Thoracic aorta (tissue), 2 donors: ENCODE measurements at places on chromosomes 4 and X. TPM values are rescaled to one million over a fixed set of nuclear protein-coding genes. Genes with fewer than 3 reads are reported as not detected.
A peak's percentile ranks its signal among the peaks of the same experiment; 100 is the strongest.

The KDR gene
- total RNA-seq: 27.1 TPM

The EGF gene
- total RNA-seq: not detected

The FGFBP2 gene
- not detected for total RNA-seq

The TLR2 gene
- 68.5 TPM for total RNA-seq

The LIMCH1 gene
- total RNA-seq: 158 TPM

DNA sequence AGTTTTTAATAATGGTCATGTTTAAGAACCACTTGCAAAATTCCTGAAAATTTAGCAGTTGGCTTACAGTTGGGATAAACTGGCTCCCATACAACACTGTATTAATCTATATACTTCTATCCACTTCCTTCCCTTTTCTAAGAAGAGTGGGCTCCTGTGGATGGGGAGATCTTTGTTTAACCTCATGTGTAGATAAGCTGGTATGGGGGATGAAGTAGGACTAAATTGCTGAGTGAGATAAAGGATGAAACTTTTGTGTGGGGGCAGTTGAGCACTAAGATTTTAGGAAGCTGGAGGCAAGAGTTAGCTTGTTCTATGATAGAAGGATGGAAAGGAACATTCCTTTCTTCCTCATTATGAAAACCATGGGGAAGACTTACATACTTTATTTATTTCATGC lies 54.6 kb upstream of the ATP8A1 start:
- DNase-seq: no peak

DNA sequence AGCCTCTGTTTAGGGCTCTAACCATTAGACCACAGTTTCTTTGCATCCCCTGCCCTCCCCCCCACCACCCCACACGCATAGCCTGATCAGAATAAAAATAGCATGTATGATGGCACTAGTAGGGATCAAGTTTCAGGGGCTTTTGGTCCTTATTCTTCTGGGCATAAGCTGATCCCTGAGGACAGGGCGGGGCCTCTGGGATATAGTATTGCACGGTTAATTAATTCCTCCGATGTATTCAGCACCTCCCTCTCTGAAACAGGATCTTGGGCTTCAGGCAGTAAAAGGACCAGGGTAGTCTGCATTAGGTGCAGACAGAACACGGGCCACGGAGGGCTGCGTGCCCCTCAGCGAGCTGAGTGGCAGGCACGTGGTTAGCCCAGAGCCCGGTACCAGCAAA lies 57.1 kb downstream of the ELF4 start:
- DNase-seq: no peak

DNA sequence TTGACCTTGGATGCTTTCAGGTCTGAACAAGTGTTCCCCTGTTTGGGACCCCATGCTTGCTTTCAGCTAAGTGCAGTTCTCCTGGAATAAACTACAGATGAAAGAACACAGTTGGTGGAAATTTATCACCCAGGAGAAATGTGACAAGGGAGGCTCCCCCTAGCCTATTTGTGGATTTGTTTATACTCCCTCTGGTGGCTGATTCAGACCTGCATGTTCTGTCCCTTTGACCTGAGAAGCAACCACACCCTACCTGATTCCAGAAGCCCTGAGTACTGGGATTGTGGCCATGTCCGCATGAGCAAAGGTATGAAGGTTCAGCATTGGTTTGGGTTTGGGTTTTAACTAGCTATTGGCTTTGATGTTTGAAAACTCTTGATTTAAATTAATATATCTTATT lies 440.9 kb downstream of the MID1IP1 start:
- no peak for DNase-seq

- DNase-seq: no peak
Measured at GRCh38 chrX:106731590-106731989, 5.1 kb downstream of the RNF128 start.

DNA sequence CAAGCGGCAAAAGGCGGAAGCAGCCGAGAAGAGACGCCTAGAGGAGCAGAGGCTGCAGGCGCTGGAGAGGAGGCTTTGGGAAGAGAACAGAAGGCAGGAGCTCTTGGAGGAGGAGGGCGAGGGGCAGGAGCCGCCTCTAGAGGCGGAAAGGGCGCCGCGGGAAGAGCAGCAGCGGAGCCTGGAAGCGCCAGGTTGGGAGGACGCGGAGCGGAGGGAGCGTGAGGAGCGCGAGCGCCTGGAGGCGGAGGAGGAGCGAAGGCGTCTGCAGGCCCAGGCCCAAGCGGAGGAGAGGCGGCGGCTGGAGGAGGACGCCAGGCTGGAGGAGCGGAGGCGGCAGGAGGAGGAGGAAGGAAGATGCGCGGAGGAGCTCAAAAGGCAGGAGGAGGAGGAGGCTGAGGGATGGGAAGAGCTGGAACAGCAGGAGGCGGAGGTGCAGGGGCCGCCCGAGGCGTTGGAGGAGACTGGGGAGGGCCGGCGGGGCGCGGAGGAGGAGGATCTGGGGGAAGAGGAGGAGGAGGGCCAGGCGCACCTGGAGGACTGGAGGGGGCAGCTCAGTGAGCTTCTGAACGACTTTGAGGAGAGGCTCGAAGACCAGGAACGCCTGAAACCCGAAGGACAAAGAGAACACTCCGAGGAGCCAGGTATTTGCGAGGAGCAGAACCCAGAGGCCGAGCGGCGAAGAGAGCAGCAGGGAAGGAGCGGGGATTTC lies 72.9 kb downstream of the AASDH start:
- no peak for DNase-seq

DNA sequence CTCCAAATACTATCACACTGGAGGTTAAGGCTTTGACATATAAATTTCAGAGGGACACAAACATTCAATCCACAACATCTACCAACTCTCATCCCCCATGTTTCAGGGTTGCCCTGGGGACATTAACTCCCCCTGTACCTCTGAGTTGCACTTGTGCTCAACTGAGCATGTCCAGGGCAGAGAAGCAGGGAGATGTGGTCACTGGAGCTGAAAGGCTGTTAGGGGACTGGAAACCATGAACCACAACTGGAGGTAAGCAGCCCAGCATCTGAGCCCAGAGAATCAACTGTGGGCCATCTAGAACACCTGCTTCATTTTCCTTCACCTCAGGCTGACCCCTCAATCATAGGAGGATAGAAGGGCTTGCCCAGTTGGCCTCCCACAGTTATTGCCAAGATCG lies 641.1 kb downstream of the MID1IP1 start:
- DNase-seq: no peak

DNA sequence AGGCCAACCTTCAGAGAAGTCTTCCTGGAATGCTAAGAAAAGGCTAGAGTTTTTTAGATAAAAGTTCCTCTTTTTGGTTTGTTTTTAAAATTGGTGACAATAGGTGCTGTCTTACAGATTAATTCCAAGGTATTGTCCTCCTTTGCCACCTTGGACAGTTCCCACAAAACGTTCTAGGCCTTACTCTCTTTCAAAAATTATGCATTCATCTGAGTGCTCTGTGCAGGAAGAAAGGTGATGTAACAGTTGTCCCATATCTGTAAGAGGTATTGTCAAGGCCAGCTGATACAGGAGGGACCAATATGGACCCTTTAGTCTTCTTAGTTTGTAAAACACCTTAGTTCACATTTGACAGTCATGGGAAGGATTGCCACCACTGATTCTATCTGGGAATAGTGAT lies 15.9 kb upstream of the CXCL5 start:
- DNase-seq: no peak

GRCh38 chrX:110733166-110733565 lies 62.5 kb downstream of the CHRDL1 start:
- no peak for DNase-seq

- no peak for DNase-seq
Measured at GRCh38 chr4:7635445-7636239, 200.9 kb upstream of the PSAPL1 start.

DNA sequence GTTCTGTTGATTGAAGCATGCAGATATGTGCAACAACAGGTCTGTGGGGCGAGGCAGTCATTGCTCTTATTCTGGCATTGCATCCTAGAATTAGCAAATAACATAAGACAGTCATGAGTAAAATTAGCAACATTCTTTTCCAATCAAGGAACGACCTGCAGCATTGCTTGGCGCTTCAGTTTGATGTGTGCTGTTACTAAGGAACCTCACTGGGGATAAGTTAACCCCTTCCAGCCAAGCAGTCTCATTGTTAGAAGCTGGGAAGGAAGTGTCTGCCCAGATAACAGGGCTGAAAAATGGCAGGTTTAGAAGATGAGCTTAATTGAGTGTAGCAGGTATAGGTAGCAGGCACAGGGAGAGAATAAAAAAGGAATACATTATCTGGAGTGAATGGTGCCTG lies 55.4 kb downstream of the RBM46 start:
- DNase-seq: no peak

DNA sequence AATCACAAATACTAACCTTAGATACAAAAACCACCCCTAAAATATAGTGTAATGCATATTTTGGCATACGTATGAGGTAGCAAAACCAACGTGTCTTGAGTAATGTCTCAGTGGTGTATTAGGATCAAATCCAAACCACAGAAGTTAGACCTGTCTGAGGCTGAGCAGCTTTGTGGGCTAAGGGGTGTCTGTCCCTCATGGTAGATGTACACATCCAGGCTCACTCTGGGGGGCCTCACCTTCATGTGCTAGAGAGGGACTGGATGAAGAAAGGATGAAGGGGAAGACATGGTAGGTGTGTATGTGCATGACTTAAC lies 188.0 kb upstream of the TBC1D9 start:
- DNase-seq: no peak

GRCh38 chr4:161273607-161274006 lies 890.2 kb downstream of the FSTL5 start:
- no peak for DNase-seq

DNA sequence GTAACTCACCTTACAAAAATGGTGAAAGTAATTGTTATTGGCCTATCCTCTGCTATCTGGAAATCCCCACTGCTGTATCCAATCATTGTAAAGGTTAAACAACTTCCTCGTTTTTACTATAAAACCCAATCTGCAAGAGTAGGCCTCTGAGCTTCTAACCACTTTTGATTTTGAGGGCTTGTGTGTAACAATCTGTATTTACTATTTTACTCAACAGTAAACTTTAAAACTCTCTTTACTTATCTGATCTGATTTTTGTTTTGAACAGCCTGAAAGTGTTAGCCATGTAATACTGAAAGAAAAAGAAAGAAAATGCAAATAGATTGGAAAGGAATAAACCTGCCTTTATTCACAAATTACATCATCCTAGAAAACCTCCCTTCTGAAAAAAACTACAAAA lies 63.1 kb downstream of the SLC10A7 start:
- no peak for DNase-seq

DNA sequence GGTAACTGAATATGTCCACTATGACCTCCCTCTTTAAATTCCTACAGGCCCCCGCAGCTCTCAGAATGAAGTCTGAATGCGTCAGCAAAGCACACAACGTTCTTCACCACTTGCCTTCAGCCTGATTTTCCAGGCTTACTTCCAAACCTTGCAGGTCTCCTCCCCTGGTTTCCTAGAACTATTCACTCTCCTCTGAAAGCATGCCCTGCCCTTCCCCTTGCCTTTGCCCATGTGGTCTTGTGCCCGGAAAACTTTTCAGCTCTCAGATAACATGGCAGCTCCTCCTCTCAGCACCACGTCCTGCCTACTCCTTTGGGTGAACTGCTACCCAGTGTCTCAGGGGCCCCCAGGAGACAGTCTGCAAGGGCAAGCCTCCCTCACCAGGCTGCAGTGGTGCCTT lies 268.5 kb upstream of the LDB2 start:
- DNase-seq: peak; percentile 2

DNA sequence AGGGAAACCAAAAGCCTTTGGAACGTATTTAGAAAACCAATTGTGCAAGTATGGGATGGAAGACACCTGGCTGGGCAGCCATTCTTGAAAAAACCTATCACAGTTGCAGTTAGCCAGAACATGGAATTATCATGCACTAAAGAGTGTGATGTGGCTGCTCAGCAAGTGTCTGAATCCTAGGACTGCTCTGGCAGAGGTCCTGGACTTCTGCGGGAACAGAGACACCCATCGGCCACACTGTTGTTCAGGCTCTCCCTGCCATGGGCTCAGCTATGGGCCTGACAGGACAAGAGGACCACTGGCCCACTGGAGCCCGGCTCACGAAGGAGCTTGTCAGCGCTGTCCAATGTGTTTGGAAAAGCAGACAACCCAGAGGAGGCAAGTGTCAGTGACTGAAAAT lies 115.7 kb upstream of the GPC4 start:
- DNase-seq: no peak

DNA sequence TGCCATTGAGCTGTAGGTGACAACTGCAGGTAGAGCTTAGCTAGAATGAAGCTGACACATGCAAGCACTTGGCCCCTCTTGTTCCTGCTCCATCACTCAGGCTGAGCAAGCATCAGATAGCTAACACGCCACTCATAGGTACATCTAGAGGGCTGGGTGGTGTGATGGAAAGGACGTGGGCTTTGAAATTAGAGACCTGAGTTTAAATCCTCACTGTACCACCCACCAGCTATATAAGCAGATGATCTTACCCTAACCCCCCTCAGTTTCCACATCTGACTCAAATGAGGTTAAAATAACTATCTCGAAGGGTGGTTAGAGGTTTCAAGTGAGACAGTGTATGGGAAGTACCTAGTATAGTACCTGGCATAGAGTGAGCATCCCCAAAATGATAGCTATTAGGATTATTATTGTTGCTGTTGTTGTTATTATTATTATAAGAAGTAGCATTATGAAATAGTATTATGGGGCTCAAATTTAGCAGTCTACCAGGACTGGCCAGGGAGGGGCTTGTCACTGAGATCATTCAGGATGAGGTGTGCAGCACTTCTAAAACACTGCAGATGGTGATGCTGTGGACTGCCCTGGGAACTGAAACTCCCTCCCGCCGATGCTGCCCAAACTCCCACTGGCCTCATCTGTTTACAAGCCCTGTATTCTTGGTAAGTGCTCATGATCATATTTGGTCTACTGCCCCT lies 59.0 kb downstream of the REELD1 start:
- DNase-seq: no peak

GRCh38 chrX:16993791-16994318 lies 47.4 kb downstream of the REPS2 start:
- DNase-seq: no peak

GRCh38 chrX:47026198-47026597 lies 52.0 kb upstream of the RGN start:
- DNase-seq: no peak

GRCh38 chr4:114986133-114986532 lies 127.3 kb downstream of the NDST4 start:
- DNase-seq: no peak

DNA sequence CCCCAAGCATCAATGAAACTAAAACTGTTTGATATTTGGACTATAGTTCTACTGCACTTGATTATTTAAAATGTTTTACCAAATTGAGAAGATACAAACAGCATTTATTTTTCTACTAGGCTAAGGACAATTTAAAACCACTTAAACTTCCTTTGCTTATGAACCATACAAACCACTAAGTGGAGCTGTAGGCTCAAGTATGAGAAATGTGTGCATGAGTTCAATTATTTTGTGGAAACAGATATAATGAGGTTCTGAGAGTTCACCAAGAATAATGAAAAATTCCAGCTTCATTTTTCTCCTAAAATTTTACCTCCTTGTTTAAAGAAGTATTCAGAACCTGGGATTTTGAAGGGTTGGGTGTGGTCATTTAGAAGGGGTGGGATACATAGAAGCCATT lies 63.1 kb downstream of the SERPINA7 start:
- DNase-seq: no peak

DNA sequence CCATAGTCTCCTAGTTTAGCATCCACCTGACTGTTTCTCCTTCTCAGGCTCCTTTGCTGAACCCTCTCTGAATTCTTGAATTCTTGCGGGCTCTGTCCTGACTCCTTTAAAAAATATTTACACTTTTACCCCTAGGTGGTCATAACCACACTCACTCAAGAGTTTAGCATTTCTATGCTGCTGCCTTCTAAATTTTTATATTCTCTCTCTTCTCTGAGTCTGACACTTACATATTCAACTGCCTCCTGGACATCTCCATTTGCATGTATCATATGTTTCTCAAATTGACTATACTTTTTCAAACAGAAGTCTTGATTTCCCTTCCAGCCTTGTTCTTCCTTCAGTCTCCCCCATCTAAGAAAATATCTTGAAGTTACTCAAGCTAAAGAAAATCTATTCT lies 31.6 kb downstream of the ARL9 start:
- no peak for DNase-seq
